Natural killer cell treated with Interleukin-12 subunit alpha and Interleukin-12 subunit beta and Interleukin-15 and Interleukin-18, amount 100 ng/mL, for 72 hours (primary cell): ENCODE measurements at places on chromosomes 6 and 20.

DNA sequence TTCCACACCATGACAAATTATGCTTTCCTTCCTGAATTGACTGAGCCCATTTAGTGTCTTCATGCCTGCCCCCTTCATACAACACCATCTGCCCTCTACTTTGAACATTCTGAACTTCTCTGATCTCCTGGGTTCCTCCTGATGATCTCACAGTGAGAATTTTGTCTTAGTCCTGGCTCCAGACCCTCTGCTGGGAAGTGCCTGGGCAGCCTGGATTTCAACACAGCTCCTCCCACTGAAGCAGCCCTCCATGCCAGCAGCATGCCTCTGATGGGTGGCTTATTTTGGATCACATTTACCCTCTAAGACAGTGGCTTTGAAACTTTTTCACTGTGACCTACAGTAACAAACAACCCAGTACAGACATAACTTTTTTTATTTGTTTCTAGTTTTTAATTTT, 41.5 kb downstream of the DSE start:
- DNase-seq = no peak

DNA sequence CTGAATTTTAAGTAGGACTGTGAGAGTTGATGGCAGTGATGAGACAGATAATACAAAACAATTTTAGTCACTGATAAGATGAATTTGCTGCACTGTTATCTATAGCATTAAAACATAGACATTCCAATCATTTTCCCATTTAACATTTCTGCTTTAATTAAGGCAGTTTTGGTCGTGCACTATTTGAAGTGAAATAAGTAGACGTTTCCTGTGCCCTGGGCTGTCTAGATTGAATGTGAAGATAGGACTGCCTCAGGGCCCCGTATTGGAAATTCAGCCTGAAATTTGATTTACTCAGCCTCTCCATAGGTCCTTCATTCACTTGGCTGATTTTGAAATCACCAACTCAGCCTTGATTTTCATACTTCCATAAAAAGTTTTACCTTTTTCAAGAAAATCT, 48.3 kb downstream of the ARID1B start:
- no peak for DNase-seq

DNA sequence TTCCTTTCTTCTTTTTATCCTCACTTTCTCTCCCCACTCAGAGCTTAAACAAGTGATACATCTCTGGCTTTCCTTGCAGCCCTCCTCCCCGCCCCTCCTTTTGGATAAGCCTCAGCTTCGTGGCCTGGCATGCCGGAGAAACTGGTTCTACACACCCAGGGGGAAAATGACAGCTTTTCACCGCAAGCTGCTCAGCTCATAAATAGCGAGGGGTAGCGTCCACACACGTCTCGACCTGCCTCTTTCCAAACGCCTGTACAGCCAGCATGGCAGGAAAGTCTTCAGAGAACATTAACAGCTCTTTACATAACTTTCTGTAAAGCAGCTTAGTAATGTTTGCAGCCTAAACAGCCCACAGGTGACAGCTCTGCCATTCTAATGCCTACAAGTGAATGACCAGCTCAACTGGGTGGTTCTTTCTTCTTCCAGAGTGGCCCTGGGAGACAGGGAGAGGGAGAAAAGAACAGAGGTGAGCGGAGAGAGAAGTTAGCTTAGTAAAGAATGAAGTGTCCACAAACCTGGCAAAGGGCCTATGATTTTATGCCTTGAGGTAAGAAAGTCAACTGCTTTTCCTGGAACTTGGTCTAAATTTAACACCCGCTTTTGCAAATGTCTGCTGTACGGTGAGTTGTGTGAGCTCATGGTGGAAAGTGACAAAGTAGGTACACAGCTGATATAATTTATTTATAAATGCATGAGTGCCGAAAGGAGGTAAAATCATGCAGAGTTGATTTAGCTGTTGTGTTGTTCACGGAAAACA, 251.5 kb downstream of the TFAP2A start:
- no peak for DNase-seq

GRCh38 chr20:8232332-8232731, 100.3 kb downstream of the PLCB1 start:
- no peak for DNase-seq

GRCh38 chr6:144897441-144897921, 612.3 kb downstream of the UTRN start:
- no peak for DNase-seq

GRCh38 chr20:62607366-62608217, 34.7 kb upstream of the SLCO4A1 start:
- DNase-seq = no peak

DNA sequence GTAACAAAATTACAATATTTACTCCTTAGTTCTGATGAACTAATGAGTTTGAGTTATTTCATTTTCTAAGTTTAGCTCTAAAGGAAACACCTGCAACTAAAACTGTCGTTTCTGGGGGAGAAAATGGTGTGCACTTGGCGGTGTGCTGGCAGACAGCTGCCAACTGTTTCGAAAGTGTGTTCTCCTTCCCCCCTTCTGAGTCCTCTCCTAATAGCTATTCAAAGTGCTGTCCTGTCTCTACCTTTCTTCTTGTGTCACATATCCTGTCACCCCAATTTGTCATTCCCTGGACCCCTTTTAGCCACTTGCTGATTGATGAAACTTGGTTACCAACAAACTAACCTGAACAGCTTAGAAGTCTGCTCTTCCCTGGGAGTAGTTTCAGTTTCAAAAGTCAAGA, 4.9 kb upstream of the UBE2J1 start:
- no peak for DNase-seq

DNA sequence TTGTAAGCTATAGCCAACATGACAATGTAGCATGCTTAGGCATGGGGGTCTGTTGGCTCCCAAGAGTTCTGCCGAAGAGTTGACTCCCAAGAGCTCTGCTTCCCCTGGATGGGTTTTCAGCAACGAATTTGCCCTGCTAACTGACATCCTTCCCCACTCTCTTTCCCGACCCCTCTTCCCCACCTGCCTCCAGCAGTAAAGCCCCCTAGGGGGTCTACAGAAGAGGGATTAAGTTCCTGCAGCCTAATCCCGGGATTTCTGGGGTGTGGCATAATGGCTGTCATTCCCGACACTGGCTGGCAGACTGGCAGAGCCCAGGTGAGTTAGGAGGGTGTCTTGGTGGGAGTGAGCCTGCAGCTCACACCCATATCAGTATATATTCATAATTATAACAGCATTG, 121.0 kb upstream of the ZNF184 start:
- DNase-seq = no peak
